ENCODE measurements at places on chromosomes 12 and 14.
A peak's percentile ranks its signal among the peaks of the same experiment; 100 is the strongest.

- peak; percentile 16 for DNase-seq
Observed at GRCh38 chr12:42326541-42327226, 717 bp downstream of the PPHLN1 start.

DNA sequence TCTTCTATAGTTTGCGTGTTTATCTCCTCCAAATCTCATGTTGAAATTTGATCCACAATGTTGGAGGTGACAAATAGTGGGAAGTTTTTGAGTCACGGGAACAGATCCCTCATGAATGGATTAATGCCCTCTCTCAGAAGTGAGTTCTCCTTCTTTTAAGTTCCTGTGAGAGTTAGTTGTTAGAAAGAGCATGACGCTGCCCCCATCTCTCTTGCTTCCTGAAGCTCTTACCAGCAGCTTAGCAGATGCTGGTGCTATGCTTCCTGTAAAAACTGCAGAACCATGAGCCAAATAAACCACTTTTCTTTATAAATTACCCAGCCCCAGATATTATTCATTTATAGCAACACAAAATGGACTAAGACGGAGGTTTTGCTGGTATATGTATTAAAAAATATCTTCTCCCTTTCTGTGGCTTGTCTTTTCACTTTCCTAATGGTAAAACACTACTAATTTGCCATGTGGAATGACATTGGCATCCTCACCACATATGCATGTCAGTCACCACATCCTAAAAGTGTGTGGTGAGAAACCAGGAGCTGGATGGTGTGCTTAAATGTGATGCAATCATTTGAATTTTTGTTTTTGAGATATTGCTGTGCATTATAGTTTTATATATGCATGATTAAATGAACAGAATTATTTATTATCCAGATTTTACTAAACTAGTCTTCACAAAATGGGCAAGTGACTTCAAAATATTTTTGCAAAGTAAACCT, 449.3 kb downstream of the ADAMTS20 start:
- DNase-seq: no peak

GRCh38 chr14:70935135-70935534, 27.9 kb downstream of the PCNX1 start:
- DNase-seq: no peak

GRCh38 chr12:112196196-112196875, 71.0 kb downstream of the TRAFD1 start:
- DNase-seq: no peak

GRCh38 chr12:63150713-63151622, at the start of gene AVPR1A:
AVPR1A (minus strand) TSS chr12:63151201; CDS start chr12:63150836, 365 bp downstream.
- peak; percentile 44 for DNase-seq

GRCh38 chr12:78586790-78587189, 277.8 kb upstream of the SYT1 start:
- no peak for DNase-seq

- no peak for DNase-seq
Observed at GRCh38 chr14:22689199-22689598, 45.0 kb upstream of the OR6J1 start.

GRCh38 chr12:48119834-48120195, 651 bp downstream of the PFKM start:
- no peak for DNase-seq

DNA sequence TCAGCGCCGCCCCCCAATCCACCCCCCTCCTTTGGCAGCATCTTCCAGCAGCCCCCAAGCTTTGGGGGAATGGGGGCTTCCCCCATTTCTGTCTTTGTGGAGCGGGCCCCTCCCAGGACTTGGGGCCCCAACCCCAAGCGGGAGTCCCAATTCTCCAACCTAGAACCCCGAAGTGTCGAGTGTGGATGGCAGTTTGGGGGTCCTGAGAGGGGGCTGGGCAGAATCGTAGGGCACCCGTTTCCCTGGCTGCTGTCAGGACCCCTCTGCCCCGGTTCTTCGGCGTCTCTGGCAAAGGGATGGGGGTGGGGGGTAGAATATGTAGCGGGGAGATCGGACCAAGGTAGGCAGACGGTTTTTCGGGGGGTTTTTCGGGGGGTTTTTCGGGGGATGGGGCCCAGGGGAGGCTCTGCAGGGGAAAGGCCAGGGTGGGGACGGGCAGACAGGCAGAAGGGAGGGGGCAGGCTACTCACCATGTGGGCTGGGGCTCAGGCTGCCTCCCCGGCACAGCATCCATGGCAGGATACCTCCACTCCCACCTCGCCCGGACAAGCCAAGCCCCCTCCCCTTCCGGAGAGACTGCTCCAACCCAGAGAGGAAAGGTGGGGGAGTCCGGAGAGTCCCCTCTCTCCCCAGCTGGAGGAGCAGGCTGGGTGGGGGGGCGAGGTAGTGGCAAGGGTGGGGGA, 739 bp downstream of the JPH4 start:
- DNase-seq: no peak

DNA sequence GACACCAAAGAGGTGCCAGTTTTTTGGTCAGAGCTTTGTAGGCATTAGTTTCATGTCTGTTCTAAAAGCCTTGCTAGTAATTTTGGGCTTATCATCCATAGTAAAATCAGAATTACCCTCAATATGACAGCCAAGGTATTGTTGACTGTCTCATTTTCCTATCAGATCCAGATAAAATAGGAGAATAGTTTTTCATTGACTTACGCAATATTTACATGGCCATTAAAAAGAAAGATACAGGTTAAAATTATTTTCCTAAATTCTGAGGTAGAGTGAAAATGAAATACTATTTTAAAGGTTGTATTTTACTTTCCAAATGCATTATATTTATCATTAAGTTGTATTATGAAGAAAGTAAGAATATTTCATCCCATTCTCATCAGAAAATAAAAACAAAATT, 203.7 kb downstream of the LRFN5 start:
- no peak for DNase-seq

- DNase-seq: no peak
Observed at GRCh38 chr14:89899291-89899690, 55.2 kb downstream of the EFCAB11 start.

- no peak for DNase-seq
Observed at GRCh38 chr12:308511-308910, 45.9 kb upstream of the SLC6A13 start.

GRCh38 chr14:94408546-94409095, 20.2 kb upstream of the SERPINA1 start:
- DNase-seq: no peak

GRCh38 chr14:60329274-60329673, 80.3 kb downstream of the PPM1A start:
- DNase-seq: no peak

DNA sequence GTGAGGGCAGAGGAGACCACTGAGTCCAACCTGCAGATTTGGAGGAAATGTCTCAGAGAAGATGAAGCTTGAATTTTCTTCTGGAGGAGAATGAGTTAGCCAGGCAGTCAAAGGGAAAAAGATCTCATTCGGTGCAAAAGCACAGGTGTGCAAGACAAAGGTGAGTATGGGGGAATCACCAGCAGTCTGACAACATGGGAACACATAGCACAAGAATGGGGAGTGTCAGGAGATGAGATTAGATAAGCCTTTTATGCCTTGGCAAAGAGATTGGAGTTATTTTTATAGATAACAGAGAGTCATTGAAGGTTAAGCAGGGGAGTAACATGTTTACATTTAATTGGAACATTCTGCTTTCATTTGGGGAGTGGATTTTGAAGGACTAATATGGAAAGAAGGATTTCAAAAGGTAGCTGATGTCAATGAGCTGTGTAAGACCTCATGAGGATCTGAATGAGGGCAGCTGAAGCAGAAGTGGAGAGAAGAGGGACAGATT, 171.3 kb upstream of the NTF3 start:
- DNase-seq: no peak

- no peak for DNase-seq
Observed at GRCh38 chr12:14828892-14829291, 14.4 kb downstream of the ART4 start.

- DNase-seq: no peak
Observed at GRCh38 chr12:114913871-114914801, 230.2 kb upstream of the TBX3 start.

- DNase-seq: no peak
Observed at GRCh38 chr12:18749386-18749957, 11.6 kb downstream of the CAPZA3 start.

- no peak for DNase-seq
Observed at GRCh38 chr12:50187084-50187900, 20.1 kb upstream of the CERS5 start.
